ENCODE measurements at places on chromosomes 12 and 14.

- DNase-seq: no peak
These were observed 184.8 kb upstream of the NUDT4 start for GRCh38 chr12:93192878-93193277.

DNA sequence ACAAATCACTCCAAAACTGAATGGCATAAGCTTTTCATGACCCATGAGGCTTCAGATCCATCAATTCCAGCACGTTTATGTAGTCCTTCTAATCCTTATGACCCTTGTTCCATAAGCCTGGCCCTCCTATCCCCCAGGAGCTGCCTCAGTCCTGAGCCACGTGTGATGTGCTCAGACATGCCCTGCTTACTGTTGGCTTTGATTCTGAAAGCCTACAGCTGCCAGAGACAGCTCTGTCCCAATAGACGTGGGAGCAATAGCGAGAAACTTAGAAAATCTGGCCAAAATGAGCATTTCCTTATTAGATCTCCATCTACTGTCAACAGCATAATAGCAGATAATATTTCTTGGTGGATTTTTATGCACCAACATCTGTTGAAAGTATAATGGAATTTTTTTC lies 33.2 kb downstream of the DUSP6 start:
- DNase-seq: no peak

GRCh38 chr14:73452341-73453186 lies 5.8 kb downstream of the NUMB start:
- DNase-seq: no peak

- DNase-seq: no peak
These were observed 5.1 kb downstream of the MBIP start for GRCh38 chr14:36315159-36315853.

DNA sequence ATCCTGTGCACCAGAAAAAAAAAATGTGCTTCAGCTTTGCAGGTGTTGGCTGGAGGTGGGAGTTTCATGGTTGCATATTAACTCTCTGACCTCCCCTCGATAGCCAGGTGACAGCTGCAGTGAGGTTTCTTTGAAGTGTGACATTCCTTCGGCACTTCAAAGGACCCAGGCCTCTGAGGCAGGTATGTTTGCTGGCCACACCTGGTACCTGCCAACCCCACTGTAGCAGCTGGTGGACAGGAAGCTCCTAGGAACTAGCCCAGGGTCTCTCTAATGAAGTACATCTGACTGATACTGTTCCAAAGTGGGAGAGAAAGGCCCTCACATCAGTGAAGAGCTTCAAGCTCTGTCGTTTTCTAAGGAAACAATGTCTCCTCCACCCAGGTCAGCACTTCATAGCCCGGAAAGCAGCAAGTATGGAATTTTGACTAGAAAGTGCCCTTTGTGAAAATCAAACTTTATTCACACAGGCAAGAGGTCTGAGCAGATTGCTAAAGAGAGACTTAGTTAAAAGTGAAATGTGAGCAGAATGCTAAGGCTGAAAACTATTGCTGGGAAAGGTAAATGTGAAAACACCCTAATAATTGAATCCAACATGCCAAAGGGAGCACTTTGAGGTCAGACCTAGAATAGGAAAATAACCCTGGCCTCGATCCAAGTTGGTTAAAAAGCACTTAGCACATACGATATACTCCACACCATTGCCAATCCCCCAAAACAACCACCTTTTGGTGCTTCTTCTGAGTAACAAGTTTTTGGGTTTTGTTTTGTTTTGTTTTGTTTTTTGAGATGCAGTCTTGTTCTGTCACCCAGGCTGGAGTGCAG lies 71.3 kb downstream of the PHLDA1 start:
- DNase-seq: no peak

DNA sequence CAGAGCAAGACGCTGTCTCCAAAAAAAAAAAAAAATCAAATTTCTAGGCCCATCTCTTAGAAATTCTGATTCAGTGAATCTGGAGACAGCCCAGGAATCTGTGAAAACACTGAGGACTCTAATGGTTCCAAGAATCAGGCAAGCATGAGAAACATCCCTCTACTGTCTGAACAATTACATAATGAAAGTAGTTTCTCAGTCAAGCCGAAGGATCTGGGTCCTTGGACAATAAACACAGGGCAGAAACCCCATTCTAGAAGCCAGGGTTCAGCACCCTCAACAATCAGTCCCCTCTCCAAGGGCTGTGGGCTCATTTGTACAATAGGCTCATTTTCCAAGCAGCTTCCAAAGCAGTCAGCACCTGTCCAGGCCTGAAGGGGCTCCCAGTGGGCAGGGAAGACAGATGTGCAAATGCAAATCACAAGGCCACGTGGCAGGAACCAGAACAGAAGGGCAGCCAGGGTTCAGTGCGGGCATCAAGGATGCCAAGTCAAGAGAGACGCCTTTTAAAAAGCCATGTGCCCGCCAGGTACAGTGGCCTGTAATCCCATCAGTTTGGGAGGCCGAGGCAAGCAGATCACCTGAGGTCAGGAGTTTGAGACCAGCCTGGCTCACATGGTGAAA lies 96.1 kb downstream of the KSR2 start:
- no peak for DNase-seq

DNA sequence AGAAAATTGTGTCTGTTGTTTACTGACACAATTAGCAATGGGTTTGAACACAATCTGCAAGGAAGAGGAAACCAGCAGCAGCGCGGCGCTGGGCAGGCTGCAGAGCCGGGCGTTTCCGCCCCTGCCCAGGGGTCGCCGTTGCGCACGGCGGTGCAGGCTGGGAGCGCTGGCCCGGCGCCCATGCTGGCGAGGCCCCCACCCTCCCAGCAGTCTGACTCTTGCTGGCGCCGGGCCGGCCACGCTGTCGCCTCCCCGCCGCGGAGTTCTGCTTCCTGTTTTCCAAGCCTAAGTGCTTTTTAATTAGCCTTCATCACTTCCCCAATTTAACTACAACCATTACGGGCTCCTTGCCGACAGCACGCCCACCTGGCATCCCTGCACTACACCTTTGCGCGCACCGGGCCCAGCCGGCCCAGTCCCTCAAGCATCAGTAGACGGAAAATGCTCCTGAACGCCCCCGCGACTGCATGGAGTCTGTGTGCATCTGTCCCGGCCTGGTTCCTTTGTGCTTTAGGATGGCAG lies 212.1 kb downstream of the GXYLT1 start:
- no peak for DNase-seq

DNA sequence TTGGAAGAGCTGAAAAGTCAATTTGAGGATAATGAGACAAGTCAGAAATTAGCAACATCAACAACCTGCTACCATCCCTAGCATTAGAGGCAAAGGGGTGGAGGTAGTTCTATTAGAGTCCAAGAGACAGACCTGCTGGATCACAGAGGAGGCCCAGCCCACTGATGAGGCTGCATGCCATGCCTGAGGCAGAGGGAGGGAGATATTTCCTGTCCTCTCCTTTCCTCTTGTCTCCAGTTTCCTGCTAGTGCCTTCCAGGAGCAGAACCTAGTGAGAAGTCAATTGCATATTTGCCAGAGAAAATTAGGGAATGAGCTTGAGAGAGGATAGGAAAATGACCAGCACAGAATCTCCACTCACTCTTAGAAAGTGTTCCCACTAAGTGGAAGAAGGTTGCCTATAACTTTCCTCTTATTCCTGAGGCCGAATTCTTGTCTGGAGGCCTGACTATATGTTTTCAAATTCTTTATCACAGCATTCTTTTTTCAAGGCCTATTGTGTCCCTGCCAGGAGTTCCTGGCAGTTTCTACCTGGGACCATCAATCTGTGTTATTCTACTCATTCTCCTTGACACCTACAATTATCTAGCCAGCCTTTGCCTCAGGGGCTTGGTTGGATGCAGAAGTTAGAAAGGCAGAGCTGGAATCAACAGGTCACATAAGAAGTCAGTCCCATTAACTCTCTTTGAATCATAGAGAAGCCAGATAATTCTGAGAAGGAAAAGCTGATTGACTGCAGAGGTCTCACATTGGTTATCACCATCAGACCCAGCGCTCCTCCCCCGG lies 121.9 kb downstream of the EMP1 start:
- no peak for DNase-seq

DNA sequence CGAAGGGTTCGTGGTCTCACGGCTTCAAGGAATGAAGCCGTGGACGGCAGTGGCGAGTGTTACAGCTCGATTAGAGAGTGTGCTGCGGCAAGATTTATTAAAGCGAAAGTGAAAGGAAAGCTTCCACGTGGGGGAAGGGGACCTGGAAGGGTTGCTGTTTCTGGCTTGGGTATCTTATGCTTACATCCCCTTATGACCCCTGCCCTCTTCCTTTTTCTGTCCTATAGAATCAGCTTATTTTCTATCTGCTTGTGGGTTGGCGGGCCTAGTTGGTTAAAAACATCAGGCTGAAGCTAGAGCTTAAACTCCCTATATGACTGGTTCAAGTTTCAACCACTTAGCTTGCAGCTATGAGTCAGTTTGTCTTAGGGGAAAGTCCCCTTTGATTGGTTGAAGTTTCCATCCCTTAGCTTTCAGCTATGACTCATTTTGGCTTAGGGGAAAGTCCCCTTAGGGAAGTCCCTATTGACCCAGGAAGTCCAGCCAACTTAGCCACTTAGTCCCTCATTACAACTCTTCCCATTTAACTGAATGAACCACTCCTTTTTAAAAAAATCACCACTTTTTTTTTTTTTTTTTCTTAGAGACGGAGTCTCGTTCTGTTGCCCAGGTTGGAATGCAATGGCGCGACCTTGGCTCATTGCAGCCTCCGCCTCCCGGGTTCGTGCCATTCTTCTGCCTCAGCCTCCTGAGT lies 1494.7 kb upstream of the TMEM132C start:
- no peak for DNase-seq

- no peak for DNase-seq
These were observed 211.3 kb upstream of the KRR1 start for GRCh38 chr12:75722714-75723200.

- no peak for DNase-seq
These were observed 264.2 kb downstream of the SLC6A15 start for GRCh38 chr12:84648425-84648824.

DNA sequence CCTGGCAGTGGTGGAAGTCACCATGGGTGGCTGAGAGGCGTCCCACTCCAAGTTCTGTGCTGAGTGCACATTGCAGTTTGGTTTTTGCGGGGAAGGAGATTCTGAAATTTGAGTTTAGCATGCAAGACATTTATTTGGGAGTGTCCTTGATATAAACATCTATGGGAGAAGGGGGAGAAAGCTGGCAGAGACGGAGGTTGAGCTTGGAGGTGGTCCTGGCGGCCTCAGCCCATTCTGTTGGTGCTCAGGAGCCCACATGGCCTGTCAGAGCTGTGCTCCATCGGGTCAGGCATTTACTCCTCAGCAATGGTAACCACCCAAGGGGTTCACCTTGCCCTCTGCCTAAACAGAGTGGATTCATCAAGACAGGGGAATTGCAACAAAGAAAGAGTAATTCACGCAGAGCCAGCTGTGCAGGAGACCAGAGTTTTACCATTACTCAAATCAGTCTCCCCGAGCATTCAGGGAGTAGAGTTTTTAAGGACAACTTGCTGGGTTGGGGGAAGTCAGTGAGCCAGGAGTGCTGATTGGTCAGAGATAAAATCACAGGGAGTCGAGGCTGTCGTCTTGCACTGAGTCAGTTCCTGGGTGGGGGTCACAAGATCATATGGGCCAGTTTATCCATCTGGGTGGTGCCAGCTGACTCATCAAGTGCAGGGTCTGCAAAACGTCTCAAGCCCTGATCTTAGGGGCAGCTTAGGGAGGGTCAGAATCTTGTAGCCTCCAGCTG lies 323.3 kb upstream of the TMEM132C start:
- DNase-seq: no peak

- no peak for DNase-seq
These were observed 124.6 kb upstream of the HIF1A start for GRCh38 chr14:61570549-61571290.

- DNase-seq: no peak
These were observed 39.5 kb upstream of the YAF2 start for GRCh38 chr12:42277396-42278127.

DNA sequence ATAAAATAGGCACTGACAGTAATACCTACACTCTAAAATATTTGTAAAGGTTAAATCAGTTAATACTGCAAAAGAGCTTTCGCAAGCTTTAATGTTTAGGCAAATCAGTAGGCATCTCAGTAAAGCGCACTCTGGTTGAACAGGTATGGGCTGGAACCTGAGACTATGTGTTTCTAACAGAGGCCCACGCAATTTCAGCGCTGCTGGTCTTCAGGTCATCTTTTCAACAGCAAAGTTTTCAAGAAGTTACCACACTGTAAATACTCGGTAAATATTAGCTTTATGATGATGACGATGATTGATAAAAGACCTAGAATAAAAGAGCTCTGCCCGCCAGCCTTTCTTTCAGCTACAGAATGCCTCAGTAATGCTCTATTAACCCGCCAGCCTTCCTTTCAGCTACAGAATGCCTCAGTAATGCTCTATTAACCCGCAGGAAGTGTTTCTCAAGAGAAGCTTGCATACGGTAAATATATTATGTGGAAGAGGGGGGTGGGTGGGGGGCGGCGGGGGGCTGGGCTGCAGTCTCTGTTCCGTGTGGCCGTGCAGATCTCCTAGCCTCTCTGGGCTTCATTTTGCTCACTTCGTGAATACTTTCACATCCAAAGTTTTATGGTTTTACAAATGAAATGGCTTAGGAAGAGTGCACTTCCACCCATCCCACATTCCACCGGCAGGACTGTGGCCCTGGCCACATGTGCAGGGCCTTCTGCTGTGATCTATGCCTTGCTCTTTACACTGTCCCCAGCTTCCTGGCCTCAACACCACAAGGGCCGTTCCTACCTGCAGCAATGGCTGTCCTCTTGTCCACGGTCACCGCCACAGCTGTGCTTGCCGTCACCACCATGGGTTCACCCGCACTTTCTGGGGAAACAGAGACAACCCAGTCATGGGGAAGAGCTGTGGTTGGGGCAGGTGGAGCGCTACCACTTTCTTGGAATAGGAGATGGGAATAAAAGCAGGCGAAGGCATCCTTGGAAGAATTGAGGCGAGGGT lies 19.9 kb downstream of the LRTM2 start:
- no peak for DNase-seq

GRCh38 chr14:20522332-20522731 lies 17.0 kb downstream of the RNASE10 start:
- DNase-seq: no peak

DNA sequence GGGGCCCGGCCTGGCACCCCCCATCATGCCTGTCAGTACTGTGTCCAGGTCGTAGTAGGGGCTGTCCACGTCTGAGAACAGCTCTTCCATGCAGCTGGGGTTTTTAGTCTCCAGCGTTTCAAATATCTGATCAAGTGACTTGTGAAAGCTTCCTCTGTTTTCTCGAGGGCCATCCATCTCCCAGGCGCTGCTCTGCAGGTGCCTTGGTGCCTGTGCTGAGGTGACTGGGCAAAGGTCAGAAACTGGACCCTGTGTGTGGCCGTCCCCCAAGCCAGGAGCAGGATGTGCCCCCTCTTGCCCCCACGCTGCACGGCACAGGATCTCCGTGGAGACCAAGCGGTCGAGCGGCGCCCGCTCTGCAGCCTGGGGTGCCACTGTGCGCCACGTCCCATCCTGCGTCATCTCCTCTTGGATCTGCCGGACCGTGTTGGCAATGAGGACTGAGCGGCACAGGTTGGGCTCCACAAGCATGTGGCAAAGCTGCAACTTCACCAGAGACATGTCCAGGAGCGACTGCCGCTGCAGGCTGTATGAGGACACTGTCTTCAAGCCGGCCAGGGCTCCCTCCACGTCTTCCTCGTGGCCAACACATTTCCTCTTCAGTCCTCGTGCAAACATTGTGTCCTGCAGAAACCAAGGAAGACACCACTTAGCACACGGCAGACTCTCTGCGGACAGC lies 9.4 kb downstream of the CDCA4 start:
- no peak for DNase-seq

- DNase-seq: no peak
These were observed 1.4 kb upstream of the ARHGEF40 start for GRCh38 chr14:21068521-21069387.
